CD4-positive, alpha-beta T cell treated with Interleukin-12 subunit alpha and Interleukin-12 subunit beta, for 1 hour (primary cell): ENCODE measurements at places on chromosomes 5 and 9.

DNA sequence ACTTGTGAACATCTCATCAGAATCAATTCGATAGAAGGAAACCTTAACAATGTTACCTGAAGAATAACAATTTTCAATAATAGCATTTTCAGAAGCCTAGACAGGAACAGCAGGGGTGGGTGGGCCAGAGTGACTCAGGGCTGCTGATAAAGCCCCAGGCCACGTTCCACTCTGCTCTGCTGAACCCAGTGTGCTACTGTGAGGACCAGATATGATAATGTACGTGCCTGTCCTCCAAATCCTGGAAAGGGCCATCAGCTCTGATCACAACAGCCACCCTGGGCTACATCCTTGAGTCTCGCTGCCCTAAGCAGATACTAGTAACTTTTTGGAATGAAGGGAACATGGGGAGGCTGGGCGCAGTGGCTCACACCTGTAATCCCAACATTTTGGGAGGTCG, 91.3 kb downstream of the PRRT1B start:
- no peak for DNase-seq

DNA sequence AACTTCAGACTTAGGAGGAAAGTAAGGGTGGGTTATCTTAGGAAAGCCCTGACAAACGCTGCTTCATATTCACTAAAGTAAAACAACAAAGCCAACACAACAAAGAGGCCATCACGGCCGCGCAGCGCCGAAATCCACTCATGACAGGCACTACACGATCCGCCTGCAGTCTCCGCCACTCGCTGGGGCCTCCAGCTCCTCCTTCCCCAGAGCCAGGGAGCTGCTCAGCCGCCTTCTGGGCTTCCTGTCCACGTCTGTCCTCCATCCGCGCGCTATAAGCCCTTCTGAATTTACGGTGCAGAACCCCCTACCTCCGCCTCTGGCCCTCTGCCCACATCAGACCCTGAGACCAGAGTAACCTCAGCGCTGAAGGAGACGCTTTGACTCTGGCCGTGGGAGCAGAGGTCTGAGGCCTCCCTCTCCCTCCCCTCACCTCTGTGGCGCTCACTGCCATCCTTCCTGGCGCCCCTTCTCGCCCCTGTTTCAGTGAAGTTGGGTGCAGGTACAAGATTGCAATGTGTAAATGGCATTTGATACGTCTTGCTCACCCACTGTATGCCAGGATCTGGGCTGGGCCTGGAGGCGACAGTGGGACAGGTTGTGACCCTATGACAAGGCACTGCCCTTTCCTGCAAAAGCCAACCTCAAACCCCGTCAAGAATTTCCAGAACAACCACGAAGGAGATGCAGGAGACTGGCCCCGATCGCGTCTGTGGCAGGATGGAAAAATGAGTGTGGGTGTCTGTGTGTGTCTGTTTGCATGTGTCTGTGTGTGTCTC, 74.9 kb upstream of the PHYKPL start:
- DNase-seq: no peak

GRCh38 chr5:180470966-180471582, 23.1 kb upstream of the CNOT6 start:
- DNase-seq: peak; percentile 62

DNA sequence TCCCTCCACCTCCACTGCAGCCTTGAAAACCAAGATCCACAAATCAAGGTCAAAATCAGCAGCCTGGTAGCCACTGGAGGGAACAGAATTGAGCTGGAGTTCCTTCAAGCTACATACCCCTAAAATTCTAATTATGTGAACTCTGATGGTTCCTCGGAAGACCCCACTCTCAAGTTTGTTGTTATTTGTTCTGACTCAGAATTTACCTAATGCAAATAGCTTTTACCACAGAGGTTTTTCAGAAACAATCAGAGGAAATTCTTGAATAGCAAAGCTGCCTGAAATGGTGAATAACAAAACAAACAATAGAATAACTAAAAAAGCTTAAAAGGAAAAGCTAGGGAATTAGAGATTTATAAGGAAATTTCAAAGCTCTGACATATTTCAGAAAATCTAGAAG, 220.0 kb downstream of the CDH18 start:
- DNase-seq: no peak

- no peak for DNase-seq
Measured at GRCh38 chr9:78613006-78613405, 316.1 kb downstream of the PSAT1 start.

- peak; percentile 44 for DNase-seq
Measured at GRCh38 chr9:69549310-69550202, 122.6 kb downstream of the APBA1 start.
